ENCODE measurements at places on chromosomes 2 and 18.

DNA sequence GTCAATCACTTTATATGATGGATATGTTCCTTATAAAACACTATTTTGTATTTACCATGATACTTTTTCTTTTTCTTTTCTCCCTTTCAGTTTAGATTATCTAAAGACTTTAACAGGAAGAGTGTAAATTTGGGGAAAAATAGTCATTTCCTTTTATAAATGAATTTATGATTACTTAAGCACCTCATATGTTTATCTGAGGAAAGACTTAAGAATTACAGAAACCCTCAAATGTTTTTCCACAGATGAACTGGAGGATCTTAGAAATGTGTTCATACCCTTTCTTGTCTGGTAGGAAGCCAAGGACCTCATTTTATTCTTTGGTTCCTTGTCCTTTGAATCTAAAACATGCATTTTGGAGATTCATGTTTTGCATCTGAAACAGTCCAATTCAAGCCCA lies 36.7 kb downstream of the MAPRE2 start:
- DNase-seq = no peak

DNA sequence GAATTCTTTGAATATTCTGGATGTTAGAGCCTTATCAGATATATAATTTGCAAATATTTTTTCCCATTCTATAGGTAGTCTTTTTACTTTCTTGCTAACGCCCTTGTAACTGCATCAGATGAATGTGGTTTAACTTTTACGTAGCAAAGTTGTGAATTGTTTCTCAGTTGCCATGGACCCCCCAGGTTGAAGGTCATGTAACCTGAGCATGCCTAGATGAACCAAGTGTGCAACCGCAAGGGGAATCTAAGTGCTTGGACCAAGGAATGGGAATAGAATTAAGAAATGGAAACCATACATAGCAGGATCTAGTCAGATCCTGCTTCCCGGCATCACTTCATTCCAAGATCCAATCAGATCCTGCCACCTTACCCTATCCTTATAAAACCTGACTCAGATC lies 65.1 kb upstream of the TNP1 start:
- DNase-seq = no peak

GRCh38 chr2:229137066-229137465 lies 134.0 kb downstream of the PID1 start:
- no peak for DNase-seq

GRCh38 chr18:10063489-10063888 lies 149.7 kb downstream of the VAPA start:
- DNase-seq = no peak

- no peak for DNase-seq
Observed at GRCh38 chr2:120570001-120570400, 165.7 kb upstream of the GLI2 start.

- peak; percentile 32 for DNase-seq
Observed at GRCh38 chr2:72920318-72921087, 3.2 kb downstream of the EMX1 start.

GRCh38 chr2:72696559-72696958 lies 129.3 kb downstream of the EXOC6B start:
- no peak for DNase-seq

DNA sequence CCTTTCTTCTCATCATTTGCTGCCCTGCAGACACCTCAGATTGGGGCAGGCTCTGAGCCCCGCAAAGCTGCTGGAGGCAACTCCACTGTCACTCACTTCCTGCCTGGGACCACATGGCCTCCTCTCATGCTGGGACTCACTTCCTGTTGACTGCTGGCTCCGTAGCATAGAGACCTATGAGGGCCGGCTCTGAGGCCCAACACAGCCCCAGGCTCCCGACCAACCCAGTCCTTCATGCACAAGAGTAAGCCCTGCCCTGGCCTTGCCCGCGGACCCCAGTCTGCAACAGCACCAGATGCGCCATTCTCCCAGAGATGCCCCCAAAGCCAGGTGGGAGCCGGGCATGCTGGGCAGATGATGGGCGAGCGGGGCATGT lies 55.7 kb downstream of the DNMT3A start:
- peak; percentile 65 for DNase-seq

GRCh38 chr2:233381638-233381995 lies 27.3 kb downstream of the DGKD start:
- no peak for DNase-seq

DNA sequence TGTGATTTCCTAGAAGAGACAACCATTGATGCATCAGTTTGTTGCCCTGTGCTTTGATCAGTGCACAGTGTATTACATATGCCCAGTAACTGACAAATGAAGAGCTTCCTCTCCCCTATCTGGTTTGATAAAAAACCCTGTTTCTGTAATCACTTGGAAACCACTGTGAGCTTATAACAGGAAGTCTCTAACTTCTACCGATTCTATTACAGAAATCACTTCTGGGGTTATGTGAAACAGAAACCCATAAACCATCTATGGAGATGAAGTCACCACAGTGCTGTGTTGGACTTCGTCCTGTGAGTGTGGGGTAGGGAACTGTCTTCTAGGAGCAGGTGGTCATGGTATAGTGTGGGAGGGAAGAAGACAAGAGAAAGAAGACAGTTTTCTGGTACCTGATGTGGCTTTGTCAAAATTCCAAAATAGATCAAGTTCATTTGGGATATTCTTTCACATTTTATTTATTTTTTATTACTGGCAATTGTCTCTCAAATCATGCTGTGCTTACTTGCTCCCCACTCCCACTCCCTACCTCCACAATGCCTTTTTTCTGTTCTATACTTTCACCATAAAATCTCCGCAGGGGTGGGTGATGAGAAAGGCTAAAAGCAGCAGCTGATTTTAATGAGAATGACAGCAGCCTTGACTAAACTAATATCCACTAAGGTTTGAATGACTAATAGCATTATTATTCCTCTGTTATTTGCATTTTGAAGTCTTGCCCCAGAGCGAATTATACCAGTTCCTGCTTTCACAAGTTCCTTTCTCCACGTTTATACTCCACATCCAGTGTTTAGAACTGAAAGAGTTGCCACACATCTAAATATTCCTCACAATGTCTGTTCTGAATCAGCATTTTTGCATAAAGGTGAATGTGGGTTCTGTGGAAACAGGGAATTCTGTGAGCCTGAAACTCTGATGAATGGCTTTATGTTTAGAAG lies 41.7 kb upstream of the RND3 start:
- DNase-seq = no peak

DNA sequence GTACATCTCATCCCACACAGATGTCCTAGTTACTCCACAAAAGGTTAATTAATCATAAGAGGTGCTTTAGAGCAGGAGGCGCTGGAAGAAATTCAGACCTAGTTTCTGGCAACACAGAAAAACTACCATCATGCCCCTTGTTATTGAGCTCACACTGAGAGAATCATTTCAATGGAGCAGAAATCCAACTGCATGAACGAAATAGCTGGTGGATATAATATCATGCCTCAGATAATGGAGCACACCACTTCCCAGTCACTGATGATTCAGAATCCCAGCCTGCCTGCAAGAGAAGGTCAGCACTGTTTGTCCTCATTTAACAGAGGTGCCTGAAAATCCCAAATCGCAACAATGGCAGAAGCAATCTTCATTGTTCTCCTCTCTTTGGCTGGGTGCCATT lies 125.8 kb upstream of the CREB1 start:
- no peak for DNase-seq

DNA sequence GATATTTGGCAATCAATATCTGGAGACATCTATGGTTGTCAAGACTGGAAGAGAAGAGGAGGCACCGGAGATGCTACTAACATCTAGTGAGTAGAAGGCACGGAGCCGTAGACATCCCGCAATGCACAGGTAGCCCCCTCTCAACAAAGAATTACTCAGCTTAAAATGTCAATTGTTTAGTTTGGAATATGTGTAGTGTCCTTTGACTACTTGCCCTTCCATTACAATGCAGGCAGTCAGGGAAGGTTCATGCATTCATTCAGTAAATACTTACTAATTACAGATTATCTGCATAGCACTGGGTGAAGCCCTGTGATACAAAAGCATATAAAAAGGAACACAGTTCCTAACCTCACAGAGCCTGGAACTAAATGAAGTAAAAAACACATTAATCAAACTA lies 294.0 kb downstream of the RIT2 start:
- DNase-seq = no peak

- DNase-seq = no peak
Observed at GRCh38 chr2:74444498-74445318, 3.0 kb upstream of the RTKN start.

GRCh38 chr2:118632921-118633320 lies 214.5 kb downstream of the EN1 start:
- no peak for DNase-seq

DNA sequence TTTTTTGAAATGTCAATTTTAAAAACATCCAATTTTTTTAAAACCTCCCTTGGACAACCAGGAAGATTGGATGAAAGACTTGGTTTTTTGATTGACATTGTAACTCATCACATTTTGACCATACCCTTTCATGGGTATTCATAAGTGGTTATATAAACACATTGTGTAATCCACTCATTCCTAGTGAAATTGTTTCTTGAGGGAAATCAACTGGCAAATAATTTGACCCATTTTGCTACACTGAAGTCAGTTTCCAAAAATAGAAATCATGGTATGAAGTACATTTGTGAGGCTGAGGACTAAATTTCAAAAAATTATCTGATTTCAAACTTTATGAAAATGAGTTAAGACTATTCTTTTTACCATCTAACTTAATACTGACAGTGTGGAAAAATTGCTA lies 31.5 kb downstream of the FBXO48 start:
- no peak for DNase-seq

DNA sequence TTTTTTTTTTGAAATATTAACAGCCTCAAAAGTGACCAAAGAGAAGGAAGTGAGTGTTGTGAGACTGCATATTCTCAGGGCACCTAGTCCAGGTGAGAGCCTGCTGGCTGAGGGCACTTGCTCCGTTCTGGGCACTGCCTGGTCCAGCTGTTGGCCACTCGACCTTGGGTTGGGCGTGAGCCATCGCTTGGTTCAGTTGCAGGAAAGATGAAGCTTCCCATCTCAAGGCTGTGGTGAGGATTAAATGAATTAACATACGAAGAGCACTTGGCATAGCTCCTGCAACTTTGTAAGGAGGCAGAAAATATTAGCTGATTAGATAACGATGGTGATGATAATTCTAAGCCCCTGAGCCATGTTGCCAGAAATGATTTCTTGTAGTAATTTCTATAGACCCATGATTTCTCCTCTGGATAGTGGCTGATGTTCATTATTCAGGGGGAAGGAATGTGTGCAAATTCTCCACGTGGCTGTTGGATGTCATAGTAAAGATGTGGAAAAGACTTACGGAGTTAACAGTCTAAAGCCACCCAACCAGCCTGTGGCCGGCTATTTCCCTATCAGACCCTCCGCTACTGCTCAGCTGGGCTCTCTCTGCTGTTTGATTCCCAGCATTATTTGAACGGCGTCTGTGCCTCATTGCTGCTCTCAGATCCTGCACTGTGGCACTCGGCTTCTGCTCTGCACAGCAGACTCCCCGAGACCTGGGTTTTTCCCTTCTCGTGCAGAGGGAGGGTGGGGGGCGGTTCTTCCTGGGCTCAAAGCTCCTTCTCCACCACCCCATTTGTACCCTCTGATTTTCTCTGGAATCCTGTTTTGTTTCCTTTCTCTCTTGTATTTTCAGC lies 221.1 kb downstream of the GALR1 start:
- no peak for DNase-seq

GRCh38 chr2:168835969-168836368 lies 33.5 kb downstream of the NOSTRIN start:
- no peak for DNase-seq

DNA sequence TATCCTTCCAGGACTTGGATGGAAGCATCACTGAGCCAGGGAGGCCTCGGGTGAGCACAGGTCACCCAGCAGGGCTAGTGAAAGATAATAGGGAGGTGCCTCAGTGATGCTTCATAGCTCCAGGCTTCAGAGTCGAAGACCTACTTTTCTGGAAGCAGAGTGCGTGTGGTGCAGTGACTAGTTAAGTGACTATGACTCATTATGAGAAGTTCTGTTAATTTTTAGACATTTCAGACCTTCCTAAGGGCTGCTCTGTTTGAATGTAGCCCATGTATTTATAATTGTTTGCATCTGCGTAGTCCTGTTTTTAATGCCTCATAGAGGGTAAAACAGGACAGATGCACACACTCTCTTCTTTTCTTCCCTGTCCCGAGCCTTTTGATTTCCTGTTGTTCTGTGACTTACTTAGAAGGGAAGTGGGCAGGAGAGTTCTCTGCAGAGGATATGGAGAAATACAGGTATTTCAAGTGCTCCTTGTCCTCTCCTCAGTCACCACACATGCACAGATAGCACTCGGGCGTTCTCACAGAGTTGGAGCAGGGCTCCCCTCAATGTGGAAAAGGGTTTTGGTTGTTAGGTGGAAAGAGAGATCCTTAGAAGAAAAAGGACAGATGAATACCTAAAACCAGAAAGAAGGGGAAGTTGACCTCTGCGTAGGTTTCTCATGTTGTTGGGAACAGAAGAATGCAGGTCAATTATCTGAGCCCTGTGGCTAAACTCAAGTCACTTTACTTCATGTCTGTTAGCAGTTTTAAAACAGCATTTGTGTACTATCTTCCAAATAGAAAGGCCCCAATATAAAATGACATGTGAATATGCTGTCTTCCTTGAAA lies 34.7 kb downstream of the RALB start:
- peak; percentile 40 for DNase-seq

DNA sequence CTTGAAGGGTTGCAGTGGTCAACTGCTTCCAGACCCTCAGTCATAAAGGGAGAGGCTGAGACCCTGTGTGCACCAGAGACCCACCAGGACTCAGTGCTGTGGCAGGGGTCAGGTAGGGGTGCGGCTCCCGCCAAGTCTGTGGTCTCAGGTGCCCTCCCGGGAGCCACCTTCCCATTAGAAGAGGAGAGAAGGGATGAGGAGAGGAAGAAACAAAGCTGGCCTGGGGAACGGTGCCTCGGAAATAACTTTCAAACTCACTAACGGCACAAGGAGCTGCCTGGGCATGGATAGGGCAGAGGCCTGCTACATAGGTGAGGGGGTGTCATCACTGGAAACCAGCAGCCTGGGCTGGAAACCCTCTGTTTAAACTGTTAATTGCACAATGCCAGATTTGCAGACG lies 84.9 kb downstream of the TPO start:
- DNase-seq = no peak

- no peak for DNase-seq
Observed at GRCh38 chr18:33906046-33906445, 318.7 kb downstream of the NOL4 start.

DNA sequence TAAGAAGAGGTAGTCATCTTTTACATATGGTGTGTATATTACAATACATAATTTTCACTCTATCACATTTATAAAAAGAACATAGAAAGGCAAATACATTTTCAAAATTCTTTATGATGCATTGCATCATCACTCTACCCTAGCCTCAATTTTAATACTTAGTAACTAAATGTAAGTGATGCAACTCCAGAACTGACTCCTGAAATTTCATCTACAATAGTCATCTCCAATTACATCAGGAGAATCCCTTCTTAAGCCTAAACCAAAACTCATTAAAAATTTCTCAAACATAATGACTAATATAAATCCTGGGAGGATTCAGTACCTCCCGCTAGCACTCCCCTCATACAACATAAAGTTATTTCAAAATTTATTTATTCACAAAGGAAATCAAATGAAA lies 15.9 kb downstream of the TMX3 start:
- DNase-seq = no peak

- DNase-seq = no peak
Observed at GRCh38 chr2:26765475-26766200, 1.6 kb downstream of the SLC35F6 start.

All from stimulated activated CD4-positive, alpha-beta T cell treated with anti-CD3 and anti-CD28 coated beads, Interleukin-4, amount 100 ng/mL, for 24 hours (primary cell).